HCT116 (cell line): ENCODE measurements at places on chromosomes 2 and 18. TPM values are rescaled to one million over a fixed set of nuclear protein-coding genes. Genes with fewer than 3 reads are reported as not detected.

DNA sequence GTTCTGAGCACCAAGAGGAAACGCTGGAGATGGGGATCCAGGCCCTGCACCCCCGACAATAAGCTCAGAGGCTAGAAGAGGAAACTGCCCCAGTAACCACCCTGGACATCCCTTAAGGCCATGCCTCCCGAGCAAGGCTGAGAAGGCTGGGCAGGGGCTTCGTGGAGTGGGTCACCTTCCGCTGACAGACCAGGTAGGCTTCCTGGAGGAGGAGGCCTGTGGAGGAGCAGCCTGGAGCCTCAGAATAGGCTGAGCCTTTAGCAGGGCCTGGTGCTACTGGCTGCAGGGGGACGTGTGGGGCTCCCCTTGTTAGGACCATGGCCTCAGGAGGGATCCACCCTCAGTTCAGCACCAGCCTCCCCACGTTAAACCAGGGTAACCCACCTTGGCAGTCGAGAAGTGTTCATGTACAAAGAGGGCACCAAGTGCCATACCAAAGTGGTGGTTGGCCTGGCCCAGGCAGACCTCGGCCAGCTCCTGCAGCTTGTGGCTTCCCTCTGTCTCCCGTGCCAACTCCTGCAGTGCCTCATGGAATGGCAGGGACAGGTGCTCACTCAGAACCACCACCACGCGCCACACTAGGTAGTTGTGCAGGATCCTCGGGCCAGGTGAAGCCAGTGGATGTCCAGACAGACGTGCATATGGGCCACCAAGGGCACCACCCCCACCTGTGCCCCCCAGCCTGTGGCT, 28.5 kb upstream of the ALPP start:
- DNase-seq: no peak

The ELOA2 gene
- not detected for total RNA-seq

DNA sequence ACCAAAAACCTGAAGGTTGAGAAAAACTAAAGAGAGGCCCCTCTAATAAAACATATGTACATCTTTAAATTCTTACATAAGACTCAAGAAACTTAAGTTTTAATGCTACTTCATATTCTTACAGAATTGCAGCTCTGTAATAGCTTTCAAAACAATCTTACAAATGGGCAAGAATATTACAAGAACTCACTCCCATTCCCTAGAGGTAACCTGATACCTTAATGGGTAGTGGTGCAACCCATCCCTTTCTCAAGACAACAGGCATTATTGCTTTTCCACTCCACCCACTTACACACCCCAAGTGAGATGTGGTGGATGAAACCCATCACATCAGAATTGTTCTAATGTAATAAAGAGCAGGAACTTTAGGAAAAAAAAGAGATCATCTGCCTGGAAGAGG, 103.7 kb downstream of the RBMS1 start:
- DNase-seq: no peak

DNA sequence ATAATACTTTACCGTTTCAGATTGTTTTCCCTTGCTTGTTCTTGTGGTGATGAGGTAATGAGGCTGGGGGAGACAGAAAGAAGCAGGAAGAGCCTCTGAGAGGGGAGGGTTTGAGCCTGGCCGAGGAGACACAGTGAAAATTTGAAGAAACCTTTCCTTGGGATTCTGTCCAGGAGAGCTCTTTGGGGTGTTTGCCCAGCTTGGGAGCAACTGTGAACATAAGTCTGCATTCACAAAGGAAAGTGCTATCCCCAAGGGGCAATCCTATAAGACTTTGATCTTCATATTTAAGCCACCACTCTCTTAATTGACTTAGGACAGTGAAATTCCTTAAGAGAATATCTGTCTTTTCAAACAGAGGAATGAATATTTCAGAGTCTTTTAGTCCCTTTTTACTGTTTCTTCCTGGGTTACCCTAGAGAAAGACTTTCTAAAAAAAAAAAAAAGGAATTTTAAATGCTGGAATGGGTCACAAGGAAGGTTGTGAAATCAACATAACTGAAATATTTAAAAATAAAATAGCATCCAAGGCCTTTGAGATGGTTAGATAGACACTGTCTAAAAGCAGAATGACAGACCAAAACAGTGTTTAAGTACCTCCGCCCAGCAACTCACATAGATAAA, 52.5 kb upstream of the STAM2 start:
- no peak for DNase-seq

DNA sequence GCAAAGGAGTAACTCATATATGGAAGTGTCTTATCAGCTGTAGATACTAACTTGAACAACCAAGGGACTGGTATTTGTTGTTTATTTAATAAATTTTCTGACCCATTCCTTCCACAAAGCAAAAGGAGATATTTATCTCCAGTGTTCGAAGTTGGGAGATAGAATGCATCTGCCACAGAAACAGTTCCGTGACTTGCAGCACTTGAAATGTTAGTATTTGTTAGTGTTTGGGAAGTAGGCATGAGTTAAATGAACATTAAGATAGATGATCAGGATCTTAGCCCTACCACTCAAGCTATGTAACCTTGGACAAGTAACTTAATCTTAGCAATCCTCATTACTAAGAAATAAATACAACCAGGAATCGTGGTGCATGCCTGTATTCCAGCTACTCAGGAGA, 12.1 kb upstream of the SULT1C4 start:
- no peak for DNase-seq

- no peak for DNase-seq
Observed at GRCh38 chr2:4515871-4516761, 812.7 kb downstream of the DCDC2C start.

GRCh38 chr2:153940511-153940910, 68.8 kb downstream of the GALNT13 start:
- DNase-seq: no peak

DNA sequence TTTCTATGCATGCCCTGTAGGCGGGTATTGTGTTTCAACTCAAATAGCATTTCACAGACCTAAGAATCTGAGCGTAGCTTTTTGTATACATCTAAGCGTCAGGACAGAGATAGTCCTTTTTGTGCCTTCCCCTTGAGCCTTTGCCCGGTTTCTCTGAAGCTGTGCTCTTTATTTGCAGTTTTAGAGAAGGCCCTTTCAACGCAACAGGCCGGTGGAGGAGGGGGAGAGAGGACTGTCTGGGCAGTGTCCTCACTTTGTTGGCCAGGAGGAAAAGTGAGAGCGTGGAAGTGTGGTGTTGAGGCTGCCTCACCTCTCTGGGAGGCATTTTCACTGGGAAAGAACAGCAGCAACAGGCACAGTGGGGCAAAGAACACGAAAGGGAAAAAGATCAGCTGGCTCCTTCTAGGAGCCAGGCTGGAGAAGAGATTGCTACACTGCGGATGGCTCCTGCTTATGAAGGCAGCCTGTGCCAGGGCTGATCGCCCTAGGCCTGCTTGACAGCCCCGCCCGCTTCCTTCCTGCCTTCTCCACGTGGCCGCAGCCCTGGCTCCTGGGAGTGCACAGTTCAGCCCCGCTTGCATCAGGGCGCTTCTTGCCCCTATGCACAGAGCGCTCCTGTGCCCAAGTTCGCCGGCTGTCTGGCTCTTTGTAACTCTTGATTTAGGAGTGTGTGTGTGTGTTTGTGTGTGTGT, 195.6 kb upstream of the POU3F3 start:
- no peak for DNase-seq

GRCh38 chr2:119772767-119773166, 13.0 kb downstream of the PTPN4 start:
- DNase-seq: no peak

DNA sequence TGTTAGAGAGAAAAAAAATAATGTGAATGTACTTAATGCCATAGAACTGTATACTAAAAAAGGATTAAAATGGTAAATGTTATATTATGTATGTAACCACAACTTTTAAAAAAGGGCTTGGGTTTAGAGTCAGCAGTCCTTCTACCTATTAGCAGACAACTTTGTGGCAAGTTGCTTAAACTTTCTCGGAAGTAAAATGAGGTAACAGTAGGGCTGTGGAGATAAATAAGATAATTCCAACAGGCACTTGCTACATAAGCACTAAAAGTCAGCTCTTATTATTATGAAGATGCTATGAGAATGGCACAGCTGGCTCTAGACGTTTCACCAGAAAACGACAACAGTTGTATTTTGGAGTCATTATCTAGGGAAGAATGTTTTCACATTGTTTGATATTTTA, 31.3 kb downstream of the AAK1 start:
- DNase-seq: no peak
